Bladder microvascular endothelial cell (primary cell): ENCODE measurements at places on chromosomes 7 and 10. TPM values are rescaled to one million over a fixed set of nuclear protein-coding genes. Genes with fewer than 3 reads are reported as not detected.

AKR1C2 gene
- total RNA-seq, result 0.97 and 19.7 TPM in 2 replicates

GIMAP6 gene
- total RNA-seq, result 136 and 201 TPM in 2 replicates

CALHM3 gene
- total RNA-seq, result not detected in 2 replicates

POM121C gene
- 4.9 and 15.4 TPM in 2 replicates for total RNA-seq

SPDYE2B gene
- total RNA-seq, result not detected in 2 replicates

CACUL1 gene
- total RNA-seq, result 13.8 and 38.1 TPM in 2 replicates

FAM3C gene
- total RNA-seq, result 26.2 and 63.9 TPM in 2 replicates

HOGA1 gene
- 0.16 and 0.25 TPM in 2 replicates for total RNA-seq

MGMT gene
- 17.7 and 25.9 TPM in 2 replicates for total RNA-seq
